Progenitor cell of endocrine pancreas (in vitro differentiated cells): ENCODE measurements at places on chromosomes 1 and 21.

GRCh38 chr1:162144853-162145252 lies 75.4 kb downstream of the NOS1AP start:
- no peak for DNase-seq

DNA sequence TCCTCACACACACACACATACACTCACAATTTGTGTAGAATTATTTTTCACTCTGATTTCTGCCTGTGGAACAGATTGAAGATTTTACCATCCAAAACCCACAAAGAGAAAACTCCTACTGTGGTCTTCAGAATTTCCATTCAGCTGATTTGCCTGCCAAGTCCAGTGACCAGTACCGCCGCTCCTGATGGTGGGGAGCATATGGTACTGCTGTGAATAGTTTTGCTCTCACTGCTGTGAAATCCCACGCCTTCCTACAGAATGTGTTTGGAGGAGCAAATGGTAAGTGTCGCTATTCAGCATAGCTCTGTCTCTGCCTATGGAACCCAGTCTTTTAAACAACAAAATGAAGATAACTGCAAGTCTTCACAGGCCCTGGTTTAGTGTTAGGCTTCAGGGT lies 629.5 kb downstream of the LMO4 start:
- no peak for DNase-seq

DNA sequence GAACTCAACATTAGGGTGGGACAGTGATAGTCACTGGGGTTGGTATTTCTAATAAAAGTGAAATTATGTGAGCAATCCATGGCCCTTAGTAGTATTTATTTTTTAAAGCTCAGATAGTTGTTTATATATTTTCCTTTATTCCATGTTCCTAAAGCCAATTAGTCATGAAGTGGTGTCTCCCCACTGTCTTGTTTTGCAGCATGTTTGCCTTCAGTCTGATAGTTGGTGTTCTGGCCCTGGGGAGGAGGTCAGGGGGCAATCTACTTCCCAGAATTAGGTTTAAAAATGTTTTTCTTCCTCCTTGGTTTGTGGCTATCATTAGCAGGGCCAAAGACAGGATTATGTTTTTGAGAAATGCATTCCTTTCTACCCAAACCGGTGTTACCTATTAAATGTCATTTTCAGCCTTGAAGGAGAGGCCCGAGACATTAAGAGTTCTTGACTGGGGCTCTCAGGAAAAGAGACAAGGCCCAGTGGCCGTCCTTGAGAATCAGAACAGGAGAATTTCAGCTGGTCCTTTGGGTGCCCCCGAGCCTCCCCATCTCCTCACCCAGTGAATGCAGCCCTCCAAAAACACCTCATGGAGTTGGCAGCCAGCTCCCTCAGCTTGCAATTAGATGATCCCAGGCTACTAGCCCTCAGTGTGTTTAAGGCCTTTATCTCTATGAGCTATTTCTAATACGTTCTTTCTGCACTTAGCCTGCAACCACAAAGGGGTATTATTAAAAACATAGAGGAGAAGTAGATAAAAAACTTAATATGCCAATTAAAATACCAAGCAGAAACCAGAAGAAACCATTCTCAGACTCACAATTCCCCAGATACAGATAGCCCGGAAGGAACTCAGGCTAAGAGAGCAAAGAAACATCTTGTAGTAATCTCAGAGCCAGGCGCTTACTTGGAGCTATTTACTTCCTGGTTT lies 71.3 kb upstream of the NGF start:
- DNase-seq, result no peak

DNA sequence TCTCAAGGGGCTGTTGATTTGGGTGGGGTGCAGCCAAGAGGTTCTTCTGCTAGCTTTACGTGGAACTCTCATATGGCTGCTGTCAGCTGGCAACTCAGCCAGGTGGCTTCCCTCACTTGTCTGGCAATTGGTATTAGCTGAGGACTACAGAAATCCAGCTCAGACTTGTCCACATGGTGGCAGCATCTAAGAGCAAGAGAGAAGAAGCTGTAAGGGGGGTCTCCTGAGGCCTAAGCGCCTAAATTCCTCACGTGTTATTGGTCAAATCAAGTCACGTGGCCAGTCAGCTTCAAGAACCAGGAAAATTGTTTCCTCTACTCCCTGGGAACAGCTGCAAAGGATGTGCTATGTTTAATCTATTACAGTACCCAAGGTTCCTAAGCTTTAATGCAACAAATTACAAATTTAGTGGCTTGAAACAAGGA lies 4.2 kb upstream of the DYRK3 start:
- no peak for DNase-seq

DNA sequence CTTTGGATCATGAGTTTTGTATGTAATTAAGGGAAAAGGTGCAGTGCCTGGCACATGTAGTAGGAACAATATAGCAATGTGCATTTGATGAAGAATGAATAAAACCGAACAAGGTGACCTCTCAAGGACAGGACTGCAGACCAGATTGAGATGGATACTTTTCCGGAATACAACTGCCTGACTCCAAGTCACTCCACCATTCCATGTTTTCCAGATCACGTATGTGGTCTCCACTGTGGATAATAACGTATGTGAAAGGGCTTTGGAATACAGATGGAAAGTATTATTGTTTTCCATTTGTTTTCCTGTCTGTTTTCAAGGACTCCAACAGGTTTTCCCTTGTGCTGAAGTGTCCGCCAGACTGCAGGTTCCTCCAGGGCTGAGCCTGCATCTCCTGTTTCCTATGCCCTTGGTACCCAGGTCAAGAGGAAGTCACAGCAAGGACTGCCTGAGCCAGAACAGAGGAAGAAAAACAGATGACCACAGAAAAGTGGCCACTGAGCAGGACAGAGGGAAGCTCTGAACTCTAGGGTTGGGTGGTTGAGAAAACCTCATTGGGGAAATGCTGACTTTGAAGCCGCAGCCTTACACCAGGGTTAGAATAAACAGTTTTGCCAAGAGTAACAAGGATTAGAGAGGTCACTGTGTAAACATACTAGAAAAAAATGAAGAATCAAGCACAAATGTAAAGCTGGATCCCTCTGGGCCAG lies 4.0 kb downstream of the CFAP45 start:
- no peak for DNase-seq

GRCh38 chr1:2046174-2046917 lies 3.9 kb upstream of the PRKCZ start:
- DNase-seq, result peak; percentile 77
